ENCODE measurements at places on chromosomes 16 and 17.

- H3K27me3 ChIP-seq, result no peaks in the 10 kb centered on the region
- H3K4me1 ChIP-seq, result peaks cover 15% of the 10 kb centered on the region
- H3K4me3 ChIP-seq, result peak overlapping the region; percentile 91
- peak; percentile 90 for DNase-seq
Observed at GRCh38 chr16:29994600-29995323, 655 bp downstream of the HIRIP3 start.

DNA sequence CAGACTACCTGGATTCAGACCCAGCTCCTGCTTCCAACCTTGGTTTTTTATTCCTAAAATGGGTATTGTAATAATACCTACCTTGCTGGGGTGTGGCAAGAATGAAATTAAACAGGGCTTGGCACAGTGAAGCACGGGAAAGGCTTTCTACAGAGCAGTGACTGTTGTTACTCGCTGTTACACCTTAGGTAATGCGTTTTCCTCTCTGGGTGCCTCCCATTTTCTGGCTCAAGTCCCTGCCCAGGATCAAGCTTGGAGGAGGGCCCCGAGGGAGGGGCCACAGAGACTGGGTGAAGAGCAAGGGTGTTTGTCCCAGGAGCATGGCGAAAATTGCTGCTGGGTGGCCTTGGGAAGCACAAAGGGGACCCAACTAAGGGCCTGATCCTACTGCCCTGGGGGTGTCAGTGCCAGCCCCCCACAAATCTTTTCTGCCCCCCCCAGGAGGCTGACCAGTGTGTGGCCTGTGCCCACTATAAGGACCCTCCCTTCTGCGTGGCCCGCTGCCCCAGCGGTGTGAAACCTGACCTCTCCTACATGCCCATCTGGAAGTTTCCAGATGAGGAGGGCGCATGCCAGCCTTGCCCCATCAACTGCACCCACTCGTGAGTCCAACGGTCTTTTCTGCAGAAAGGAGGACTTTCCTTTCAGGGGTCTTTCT lies 13.3 kb downstream of the MIEN1 start:
- no peak overlapping the region for H3K27ac ChIP-seq
- peaks cover 5% of the 10 kb centered on the region for H3K36me3 ChIP-seq
- H3K4me3 ChIP-seq, result no peak overlapping the region
- H3K27me3 ChIP-seq, result no peaks in the 10 kb centered on the region

- H3K36me3 ChIP-seq, result no peaks in the 10 kb centered on the region
- no peak for DNase-seq
- H3K4me1 ChIP-seq, result peaks cover 55% of the 10 kb centered on the region
- no peak overlapping the region for H3K27ac ChIP-seq
Observed at GRCh38 chr17:40555296-40556190, 9.7 kb downstream of the CCR7 start.

GRCh38 chr17:70204431-70204830 lies 35.1 kb downstream of the KCNJ2 start:
- H3K4me1 ChIP-seq, result no peaks in the 10 kb centered on the region
- H3K27me3 ChIP-seq, result no peaks in the 10 kb centered on the region
- DNase-seq, result no peak
- no peaks in the 10 kb centered on the region for H3K36me3 ChIP-seq
- H3K27ac ChIP-seq, result no peak overlapping the region

All from GM23248 (cell line).